ENCODE measurements at places on chromosomes 5 and 9.

- no peak for DNase-seq
These were observed 39.5 kb downstream of the TRIP13 start for GRCh38 chr5:932151-932627.

DNA sequence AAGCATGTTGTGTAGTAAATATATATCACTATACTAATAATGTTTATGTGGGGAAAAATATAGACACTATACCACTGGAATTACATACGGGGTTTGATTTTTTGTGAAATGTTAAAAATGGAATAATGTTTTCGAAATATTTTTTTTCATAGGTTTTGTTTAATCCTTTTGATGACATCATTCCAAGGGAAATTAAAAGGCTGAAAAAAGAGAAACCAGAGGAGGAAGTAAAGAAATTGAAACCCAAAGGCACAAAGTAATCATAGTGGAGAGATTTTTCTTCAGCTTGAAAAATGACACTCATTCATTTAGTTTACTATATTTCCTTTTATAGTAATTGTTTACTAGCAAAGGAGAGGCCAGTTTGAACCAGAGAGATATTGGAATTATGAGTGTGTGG, 17.6 kb downstream of the CWC27 start:
- DNase-seq = no peak

DNA sequence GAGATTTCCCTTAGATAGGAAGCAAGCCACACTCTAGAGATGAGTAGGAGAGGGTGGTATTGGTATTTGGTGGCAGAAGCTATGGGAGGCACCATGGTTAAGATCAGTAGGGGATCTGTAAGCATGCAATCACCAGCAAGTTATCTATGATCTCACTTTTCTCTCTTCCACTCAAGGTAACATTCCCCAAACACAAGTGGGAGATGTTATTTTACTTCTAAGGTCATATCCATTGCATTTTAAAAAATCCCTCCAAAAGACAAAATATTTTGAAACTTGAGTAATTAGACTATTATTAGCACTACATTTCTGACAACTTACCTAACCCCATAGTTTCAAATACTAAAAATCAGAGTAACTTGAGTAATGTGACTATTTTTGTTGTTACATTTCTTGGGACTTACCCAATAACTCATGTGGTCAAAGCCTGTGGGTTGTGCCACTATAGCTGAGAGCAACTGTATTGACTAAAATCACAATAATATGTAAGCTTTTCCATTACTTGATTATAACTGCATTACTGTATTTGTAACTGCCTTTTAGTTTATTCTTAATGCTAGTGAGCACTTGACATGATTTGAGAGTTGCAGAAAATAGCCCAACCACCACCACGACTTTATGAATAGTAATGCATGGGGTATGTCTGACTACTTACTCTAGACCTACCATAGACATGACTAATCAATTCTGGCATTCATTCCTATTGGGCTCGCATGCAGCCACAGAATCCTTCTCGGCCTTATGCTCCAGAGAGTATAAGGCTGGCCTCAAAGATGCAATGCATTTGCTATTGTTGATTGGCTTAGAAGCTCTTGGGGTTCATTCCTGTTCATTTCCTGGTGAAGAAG, 264.7 kb downstream of the TRIM32 start:
- DNase-seq = no peak

- no peak for DNase-seq
These were observed 79.4 kb upstream of the ADRB2 start for GRCh38 chr5:148746826-148747535.

- peak; percentile 76 for DNase-seq
These were observed 47.8 kb downstream of the ANXA2R start for GRCh38 chr5:42992088-42992879.

DNA sequence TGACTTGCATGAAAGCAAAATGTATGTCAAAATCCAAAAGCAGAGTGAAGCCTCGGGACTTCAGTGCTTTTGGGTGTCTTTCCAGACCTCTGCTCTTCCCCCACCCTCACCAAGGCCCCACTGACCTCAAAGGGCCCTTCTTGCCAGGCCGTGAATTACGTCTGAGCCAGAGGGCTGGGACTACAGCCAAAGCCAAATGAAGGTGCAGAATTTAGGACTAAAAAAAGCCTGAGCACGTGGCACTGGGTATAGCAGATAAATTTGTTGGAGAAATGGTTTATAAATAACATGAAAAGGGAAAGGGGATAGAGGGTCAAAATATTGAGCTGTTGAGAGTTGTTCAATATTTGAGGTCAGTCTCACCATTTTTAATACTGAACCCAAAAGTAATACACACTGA, 163.4 kb downstream of the GHR start:
- no peak for DNase-seq

DNA sequence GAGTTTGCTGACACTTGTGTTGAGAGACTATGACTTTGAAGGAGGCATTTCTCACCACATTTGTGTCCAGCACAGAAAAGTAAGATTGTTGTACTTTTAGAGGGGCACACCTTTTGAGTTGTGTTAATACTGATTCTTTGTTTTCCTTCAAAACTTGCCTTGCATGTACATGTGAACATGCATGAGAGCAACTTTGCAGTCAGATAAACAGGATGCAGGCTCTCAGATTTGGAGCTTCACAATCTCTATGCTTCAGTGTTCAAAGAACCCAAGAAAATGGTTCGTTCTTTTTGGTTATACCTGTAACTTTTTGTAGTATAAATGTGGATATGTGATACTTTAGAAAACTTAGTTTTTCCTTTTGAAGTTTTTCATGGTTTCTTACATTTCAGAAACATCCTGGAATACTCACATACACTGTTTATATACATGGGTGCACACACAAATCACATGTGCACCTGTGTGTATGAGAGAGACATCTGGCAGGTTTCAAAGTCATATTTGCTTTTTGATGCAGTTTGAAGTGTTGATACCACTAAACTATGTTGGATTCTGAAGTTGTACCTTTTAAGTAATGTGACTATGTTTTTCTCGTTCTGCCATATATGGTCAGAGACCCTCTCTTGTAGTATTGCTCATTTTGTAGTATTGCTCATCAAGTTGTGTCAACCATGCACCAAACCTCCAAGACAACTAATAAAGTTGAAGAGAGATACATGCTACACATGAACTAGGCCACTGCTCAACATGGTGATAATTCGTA, 190.7 kb downstream of the CD180 start:
- DNase-seq = no peak

- no peak for DNase-seq
These were observed 123.7 kb upstream of the CPEB4 start for GRCh38 chr5:173764332-173765028.

DNA sequence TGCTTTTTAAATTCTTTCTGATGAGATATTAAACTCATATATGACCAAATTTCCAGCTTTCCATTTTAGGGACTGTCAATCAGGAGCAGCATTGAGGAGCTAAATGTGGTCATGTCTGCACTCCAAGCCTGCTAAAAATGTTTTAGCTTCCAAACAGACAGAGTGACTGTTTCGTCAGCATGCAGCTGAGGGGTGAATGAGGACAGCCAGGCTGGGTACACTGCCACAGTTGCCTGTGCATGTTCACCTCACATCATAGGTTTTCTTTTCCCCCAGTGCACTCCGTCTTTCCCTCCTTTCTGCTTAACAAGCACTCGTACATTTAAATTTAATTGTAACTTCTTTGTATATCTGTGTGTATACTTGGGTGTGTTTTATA, 138.1 kb downstream of the ARRDC3 start:
- DNase-seq = no peak

DNA sequence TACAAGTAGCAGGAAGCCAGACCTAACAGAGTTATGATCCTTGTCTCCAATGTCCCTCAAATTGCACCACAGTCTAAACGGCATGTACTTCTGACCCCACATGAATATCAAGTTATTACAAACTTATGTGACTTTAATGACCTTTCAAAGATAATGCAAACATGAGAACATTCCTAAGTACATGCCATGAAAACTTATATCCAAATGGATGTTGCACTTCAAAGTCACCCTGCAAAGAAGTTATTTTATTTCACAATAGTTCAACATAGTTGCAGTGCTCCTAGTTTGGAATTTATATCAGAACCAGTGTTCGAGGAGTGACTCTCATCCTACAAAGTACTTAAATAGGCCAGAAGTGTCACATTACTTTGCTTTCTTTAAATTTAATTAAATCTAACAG, 41.2 kb upstream of the ITGA1 start:
- no peak for DNase-seq

GRCh38 chr5:179620293-179620692, 3.2 kb downstream of the HNRNPH1 start:
- no peak for DNase-seq

GRCh38 chr5:59099270-59099994, 516.6 kb downstream of the RAB3C start:
- no peak for DNase-seq

GRCh38 chr9:104700306-104700705, 6.0 kb downstream of the OR13D1 start:
- DNase-seq = no peak

DNA sequence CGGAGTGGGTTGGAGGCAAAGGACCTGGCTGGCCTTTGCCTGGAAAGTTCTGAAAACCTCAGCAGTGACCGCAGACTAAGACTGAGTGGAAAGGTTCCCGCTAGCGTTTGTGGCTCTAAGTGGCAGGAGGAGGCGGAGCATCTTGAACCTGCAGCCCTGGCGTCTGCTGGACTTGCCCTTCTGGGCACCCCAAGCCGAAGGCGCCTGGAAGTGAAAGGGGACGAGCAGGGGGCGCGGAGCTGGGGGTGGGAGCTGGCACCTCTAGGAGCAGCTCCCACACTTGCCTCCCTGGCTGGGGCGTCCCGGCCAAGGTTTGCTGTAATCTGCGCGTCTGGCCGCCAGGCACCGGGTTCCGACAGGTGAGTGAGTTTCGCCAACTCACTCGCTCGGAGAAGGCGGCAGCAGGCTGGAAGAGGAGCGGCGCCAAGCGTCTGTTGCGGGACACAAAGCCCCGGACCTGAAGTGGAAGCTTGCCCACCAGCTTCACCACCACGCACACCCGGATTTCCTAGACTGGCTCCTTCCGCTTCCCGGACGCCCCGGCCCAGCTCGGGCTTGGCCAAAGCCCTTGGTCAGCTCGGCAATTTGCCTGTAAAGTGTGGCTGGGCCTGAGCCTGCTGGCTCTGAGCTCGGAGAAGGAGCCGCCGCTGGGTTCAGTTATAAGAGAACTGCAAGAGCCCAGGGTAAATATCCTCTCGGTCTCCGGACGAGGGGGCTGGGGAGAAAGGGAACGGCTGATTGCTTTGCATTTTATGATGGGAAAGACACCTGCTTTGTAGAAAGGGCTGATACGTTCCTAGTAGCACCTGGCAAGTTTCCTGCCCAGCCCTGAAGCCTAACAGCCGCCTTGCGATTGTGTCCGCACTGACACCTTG, at the start of gene GNA14:
TSS of gene GNA14 (minus strand) at position 89 of the 875 bp plus-strand sequence. CDS start 529 bp downstream, outside the sequence.
- DNase-seq = no peak

DNA sequence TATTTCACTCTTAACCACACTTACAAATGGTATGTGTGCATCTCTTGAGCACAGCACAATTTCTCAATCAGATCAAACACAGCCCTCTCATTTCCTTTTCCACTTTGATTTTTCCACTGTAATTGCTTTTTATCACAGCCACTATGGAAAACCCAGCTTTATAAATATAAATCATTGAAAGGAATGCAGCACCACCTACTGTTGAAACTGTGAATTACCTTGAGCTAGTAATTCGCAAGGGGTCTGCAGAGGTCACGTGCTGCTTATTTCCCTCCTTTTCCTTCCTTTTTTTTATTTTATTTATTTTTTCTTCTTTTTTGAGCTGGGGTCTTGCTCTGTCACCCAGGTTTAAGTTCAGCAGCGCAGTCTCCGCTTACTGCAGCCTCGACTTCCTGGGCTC, 76.9 kb downstream of the CDH6 start:
- peak; percentile 32 for DNase-seq

- DNase-seq = no peak
These were observed 406.2 kb downstream of the KDM4C start for GRCh38 chr9:7163932-7164331.

DNA sequence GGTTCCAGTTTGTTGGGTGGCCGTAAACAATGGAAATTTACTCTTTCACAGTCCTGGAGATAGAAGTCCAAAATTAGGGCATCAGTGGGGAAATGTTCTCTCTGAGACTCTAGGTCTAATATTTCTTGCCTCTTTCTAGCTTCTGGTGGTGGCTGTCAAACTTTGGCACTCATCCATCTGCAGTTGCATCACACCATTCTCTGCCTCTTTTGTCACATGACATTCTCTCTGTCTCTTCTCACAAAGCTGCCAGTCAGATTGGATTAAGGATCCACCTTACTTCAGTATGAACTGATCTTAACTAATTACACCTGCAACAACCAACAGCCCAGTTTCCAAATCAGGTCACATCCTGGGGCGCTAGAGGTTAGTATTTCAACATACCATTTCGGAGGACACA, 222.9 kb upstream of the FTMT start:
- no peak for DNase-seq

DNA sequence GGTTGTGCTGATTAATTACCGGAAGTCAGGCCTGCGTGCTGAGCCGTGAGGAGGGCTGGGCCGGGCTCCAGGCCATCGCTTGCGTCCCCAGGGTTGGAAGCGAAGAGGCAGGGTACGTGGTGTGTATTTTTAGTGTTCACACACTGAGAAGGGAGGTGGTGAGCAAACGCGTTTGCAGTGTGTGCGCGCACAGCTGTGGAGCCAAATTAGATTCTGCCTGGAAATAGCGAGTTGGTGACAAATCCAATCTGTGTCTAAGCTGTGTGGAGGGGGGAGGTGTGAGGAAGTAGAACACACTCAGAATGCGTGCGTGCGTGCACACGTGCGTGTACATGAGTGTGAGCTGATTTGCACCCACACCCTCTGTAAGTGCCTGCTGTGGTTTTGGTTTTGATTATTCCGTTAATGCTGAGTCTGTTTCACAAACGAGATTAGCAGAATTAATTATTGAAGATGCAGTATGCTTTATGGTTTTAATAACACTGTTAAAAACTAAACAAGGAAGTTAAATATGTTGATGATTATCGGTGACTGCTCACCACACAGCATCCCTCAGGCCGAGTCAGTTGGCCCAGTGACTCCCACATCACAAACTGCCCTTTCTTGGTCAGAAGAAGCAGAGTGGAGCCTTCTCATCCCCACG, 111.8 kb upstream of the FCN2 start:
- no peak for DNase-seq

DNA sequence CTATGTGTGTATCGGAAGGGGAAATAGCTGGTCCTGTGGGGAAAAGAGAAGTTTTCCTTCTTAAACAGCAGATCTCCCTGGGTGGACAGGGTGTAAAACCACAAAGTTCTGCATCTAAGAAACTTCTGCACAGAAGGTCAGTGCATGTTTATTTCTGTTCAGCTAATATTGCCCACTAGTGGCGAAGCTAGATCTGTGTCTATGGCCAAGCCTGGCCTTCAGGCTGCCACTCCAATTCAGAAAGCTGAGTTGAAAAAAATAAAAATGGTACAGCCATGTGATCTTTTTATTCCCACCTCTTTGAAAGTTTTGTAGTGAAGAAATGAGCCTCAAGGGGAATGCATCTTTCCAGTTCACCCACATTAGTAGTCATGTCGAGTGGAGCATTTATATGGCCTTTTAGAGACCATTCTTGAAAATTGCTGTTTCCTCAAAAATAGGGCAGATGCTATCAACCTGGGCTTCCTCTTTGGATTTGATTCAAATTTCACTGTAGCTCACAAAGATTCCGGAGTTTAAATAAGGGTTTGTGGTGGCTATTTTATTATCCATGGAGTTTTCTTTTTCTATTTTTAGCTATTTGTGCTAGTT, 488.0 kb downstream of the PRELID2 start:
- peak; percentile 7 for DNase-seq
